HepG2 (cell line): ENCODE measurements at places on chromosomes 3 and 15.

GRCh38 chr15:42457445-42458442, 33.2 kb downstream of the ZNF106 start:
- DNase-seq = no peak

- peak; percentile 76 for DNase-seq
These were observed 42.9 kb downstream of the MYO1E start for GRCh38 chr15:59329570-59330350.

- DNase-seq = peak; percentile 93
These were observed at the start of gene LZTFL1 for GRCh38 chr3:45841757-45842491. Gene LZTFL1, minus strand, starts transcription at chr3:45842119. Its CDS starts 128 bp downstream, at chr3:45841991.

- DNase-seq = peak; percentile 55
These were observed 10.4 kb downstream of the SLITRK3 start for GRCh38 chr3:165185707-165186327.

- no peak for DNase-seq
These were observed 34.1 kb upstream of the DET1 start for GRCh38 chr15:88580532-88580931.

DNA sequence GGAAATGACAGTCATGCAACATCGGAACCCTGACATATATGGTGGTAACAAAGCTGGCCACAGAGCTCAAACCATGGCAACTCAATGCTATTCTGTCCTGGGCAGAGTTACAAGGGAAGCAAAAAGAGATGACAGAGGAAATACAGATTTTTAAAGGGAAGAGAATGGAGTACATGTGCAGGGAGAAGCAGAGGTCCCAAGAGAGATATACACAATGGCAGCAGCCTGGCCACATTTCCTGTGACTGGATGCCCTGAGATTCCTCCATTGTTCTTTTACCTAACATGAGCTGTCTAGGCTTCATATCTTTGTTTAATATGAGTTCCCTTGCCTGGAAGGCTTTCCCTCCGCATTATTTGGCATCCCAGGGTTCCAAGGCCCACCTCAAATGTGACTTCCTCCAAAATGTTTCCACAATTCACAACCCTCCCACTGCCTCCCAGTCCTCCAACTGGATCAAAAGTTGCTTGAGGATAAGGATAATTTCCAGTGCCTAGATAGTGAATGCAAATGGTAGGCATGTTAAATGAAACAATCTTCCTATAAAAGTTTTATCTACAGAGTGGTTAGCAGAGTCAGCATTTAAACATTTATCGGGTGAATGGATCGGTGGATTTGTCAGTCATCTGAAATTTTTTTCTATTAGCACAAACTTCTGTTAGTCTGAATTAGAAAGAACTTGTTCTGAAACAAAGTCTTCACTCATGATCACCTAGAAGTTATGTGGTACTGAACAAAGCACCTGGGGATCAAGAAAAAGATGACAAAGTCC, 86.2 kb downstream of the DHX30 start:
- no peak for DNase-seq

DNA sequence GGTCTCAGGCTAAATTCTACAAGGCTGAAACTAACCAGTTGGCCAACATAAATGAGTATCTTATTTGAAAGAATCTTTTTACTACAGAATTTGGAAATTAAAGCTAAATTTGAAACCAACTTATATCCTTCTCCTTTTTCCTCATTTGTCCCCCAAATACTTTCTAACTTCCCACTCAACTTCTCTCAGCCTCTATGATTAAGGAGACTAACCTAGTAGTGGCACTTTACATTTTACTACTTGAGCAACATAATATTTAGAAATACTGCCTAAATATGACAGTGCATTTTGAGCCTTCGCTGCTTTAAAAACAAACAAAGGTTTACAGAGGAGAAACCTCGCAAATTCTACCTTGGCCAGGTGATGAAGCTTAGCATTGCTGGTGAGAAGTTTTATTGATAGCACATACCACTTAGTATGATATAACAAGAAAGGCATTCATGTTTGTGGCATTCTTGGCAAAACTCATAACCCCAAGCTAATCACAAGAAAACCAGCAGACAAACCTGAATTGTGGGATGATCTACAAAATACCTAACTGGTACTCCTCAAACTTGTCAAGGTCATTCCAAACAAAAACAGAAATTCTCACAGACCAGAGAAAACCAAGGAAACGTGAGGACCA, 432.1 kb upstream of the CFAP20DC start:
- no peak for DNase-seq

DNA sequence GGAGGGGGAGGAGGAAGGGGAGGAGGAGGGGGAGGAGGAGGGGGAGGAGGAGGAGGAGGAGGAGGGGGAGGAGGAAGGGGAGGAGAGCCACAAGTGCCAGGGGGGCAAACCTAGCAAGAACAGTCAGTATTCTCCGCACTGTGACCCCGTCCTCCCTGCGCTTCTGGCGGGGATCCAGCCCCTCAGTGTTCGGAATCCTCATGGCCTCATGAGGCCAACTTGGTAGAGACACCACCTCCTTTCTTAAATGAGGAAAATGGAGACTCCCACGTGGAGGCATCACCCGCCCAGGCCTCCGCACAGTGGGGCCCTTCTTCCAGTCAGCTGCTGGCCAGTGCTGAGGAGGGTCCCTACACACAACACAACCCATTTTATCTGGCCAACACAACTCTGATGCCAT, 163.4 kb downstream of the XXYLT1 start:
- DNase-seq = no peak

DNA sequence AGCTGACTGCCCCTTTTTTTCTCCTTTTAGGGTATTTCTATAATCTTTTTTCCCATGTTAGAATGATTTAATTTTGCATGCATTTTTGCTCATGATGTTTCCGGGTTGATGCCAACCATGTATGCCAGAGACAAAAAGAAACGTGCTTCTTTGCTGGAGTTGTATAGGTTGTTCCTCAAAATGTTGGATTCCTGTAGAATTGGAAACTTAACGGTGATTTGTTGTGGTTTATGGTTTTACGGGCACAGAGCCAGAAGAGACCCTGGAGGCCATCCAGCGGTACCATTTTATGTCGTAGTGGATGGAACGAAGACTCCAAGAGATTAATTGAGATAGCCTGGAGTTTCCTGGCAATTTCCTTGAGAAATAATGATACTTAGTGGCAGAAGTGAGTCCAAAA, 481.5 kb upstream of the RGMA start:
- DNase-seq = no peak

DNA sequence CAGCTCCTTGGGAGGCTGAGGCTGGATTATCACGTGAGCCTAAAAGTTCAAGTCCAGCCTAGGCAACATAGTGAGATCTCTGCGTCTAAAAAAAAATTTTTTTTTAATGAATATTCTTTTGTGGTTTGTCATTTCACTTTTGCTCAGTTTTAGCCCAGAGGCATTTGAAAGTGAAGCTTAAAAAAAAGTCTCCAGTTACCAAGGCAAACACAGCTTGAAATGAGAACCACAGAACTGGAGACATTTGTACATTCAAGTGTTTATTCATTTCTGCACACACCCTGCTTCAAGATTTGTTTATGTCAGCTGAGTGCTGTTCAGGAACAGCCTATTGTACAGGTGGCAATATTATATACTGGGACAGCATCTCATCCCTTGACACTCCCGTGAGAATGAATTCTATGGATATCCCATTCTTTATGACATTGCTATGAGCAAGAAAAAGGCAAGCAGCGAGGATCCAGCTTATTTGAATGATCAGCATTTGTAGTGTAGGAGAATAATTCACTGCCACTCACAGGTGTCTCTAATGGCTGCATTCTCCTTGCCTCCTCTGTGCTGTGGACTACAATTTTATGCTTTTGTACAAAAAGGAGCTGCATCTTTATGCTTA, 444.8 kb upstream of the GRM7 start:
- DNase-seq = no peak

- DNase-seq = no peak
These were observed 39.3 kb downstream of the IL1RAP start for GRCh38 chr3:190552969-190553759.

- DNase-seq = no peak
These were observed 8.7 kb upstream of the LRTM1 start for GRCh38 chr3:54936561-54936960.

DNA sequence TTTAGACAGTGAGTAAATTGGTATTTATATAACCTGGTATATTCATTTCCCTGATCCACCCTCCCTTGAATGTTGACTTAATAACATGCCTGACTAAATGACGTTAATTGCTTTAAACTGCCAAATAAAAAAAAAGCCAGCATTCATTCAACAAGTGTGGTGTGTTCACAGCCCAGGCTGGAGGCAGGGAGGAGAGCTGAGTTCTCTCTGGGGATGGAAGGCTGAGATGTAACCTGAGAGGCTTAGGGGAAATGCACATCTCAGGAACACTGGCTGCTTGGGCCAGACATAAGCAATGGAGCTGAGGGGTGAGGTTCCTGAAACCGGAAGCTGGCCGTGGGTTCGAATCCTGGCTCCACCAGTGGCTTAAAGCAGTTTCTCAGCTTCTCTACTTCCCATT, 17.3 kb downstream of the CACNA2D3 start:
- DNase-seq = no peak

DNA sequence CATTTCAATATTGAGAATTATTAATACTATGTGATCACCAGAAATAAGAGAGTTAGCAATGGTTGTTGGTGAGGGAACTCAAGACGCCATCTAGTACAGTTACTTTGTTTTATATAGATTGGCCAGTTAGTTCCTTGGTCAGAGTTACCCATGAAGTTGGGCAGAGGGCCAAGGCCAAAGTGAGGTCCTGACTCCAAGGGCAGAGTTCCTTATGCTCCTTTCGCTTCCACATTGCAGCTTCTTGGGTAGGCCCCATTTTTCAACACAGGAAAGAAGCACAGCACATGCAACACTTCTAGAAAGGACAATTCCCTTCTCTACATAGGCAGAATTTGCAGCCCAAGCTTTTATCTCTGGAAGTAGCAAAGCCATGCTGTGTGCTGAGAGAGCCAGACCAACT, 178.6 kb downstream of the KCNAB1 start:
- DNase-seq = no peak

GRCh38 chr15:77063249-77063648, 7.7 kb downstream of the TSPAN3 start:
- DNase-seq = no peak

- DNase-seq = no peak
These were observed 123.6 kb upstream of the GALNT15 start for GRCh38 chr3:16050641-16051467.

GRCh38 chr15:100889385-100890050, 9.9 kb downstream of the ALDH1A3 start:
- no peak for DNase-seq

DNA sequence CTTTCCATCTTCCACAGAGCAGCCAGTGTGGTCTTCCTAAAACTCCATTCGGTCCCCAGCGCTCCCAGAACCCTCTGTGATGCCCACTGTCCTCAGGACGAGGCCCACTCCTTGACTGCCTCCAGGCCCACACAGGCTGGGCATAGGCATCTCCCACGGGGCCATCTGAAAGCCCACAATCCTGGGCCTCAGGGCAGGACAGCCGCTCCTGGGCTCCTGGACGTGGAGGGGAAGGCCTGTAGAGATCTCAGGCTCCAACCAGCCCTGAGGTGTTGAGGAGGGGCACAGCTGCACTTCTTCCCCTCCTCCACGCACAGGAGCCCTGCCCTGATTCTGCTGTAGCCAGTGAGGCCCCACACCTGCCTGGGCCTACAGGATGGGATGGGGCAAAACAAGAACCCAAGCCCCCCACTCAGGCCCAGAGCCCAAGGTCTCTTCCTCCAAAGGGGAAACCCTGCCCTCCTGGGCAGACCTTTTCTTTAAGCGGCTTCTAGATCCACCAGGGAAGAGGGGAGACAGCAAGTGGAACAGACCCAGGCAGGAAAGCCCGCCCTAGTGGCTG, 25.9 kb downstream of the SHISA5 start:
- DNase-seq = no peak

DNA sequence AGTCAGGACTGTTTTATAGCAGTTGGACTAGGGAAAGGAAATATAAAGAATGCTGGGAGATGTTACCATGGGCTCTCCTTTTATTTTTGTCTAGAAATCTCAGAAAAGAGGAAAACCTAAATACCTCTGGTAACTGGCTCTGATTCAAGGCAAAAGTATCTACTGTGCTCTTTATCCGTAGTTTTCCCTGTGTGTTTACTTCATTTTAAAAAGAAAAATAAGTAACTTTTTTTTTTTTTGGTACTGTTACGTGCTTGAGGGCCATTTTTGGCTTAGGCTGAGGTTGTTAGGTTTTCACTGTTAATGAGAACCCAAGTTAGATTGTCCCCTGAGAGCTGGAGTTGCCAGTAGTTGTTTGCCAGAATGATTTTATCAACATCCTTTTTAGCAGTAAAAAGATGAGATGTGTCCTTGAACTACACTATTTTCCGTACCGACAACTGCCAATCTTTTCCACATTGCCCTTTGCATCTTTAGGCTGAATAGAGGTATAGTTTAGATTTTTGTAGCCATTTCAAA, 35.8 kb downstream of the IQGAP1 start:
- no peak for DNase-seq

DNA sequence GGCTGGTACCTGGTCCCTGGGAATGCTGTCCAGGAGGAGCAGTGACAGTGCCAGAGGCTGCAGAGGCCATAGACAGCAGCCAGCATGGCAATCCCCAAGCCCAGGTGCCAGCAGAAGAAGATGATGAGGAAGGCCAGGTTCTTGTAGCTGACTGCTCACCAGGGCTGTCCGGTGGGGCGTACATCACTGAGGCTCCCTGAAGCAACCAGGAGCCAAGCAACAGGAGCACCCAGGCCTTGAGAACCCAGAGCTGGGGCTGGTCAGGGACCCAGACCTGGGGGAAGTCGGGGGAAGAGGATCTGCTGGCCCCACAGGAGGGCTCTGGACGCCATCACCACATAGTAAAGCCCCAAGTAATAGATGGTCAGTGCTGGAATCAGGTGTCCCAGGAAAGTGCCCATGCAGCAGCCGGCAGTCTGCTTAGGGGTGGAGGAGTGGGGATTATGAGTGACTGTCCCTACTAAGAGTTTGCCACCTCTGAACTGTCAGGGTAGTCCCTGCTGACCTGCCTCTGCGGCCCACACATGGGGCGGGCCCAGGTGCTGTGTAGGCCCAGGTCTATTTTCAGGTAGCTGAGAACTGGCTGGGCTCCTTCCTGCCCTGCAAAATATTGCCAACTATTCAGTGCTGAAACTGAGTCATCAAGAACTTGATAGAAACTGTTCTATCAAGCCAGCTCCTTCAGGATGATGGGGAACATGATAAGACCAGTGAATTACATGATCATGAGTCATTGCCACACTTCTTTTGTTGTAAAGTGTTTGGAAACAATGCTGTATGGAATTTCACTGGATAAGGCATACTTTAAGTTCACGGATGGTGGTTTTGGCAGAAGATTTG, 68.7 kb downstream of the CHRD start:
- no peak for DNase-seq

- DNase-seq = no peak
These were observed 65.3 kb downstream of the CPN2 start for GRCh38 chr3:194285850-194286197.

- peak; percentile 16 for DNase-seq
These were observed 5.5 kb upstream of the COLQ start for GRCh38 chr3:15527031-15527459.

GRCh38 chr3:31364188-31364587, 168.5 kb upstream of the STT3B start:
- DNase-seq = no peak
